PC-9 (cell line): ENCODE measurements at places on chromosomes 6 and 20. TPM values are rescaled to one million over a fixed set of nuclear protein-coding genes. Genes with fewer than 3 reads are reported as not detected.

DNA sequence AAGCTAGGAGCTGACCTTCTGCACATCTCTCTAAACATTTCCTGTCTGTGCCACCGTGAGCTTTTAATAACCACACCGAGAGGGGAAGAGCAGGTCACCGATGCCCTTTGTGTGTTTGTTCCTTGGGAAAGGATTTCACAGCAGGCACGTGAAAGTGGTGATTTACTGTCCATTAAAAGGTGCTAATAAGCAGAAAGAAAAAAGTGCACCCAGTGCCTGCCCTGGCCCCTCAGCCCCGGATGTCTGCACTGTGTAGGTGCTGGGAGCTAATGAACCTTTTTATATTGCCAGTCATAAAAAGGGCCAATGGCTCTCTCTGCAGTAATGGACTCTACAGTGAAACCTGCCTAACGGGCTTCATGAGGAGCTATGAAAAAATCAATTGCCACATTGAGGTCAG is 312.6 kb downstream of the C6orf118 start:
- no peak for DNase-seq
- H3K4me3 ChIP-seq: no peak overlapping the region
- H3K27me3 ChIP-seq: peaks cover 30% of the 10 kb centered on the region
- H3K4me1 ChIP-seq: no peaks in the 10 kb centered on the region
- no peak overlapping the region for H3K27ac ChIP-seq

DNA sequence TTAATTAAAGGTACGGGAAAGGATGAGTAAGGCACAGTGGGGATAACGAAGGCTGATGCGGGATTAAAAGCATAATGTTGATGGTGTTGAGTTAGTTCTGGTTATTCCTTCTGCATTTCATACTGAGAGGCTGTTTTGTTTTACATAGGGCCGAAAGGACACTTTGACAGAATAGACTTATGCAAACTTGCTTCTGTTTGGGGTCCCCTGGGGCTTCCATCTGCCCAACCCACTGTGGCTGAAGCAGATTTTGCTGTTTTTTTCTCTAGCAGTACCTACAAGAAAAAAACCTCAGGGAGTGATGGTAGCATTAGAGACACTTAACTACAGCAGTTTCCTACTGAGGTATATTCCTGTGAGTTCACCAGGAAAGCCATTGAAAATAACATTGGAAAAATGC is 136.1 kb upstream of the SUPT3H start:
- DNase-seq: no peak
- H3K27ac ChIP-seq: no peak overlapping the region
- H3K27me3 ChIP-seq: no peaks in the 10 kb centered on the region
- H3K36me3 ChIP-seq: peaks cover 8% of the 10 kb centered on the region; the same call in 1 of the 2 replicates
- no peak overlapping the region for H3K4me3 ChIP-seq

DNA sequence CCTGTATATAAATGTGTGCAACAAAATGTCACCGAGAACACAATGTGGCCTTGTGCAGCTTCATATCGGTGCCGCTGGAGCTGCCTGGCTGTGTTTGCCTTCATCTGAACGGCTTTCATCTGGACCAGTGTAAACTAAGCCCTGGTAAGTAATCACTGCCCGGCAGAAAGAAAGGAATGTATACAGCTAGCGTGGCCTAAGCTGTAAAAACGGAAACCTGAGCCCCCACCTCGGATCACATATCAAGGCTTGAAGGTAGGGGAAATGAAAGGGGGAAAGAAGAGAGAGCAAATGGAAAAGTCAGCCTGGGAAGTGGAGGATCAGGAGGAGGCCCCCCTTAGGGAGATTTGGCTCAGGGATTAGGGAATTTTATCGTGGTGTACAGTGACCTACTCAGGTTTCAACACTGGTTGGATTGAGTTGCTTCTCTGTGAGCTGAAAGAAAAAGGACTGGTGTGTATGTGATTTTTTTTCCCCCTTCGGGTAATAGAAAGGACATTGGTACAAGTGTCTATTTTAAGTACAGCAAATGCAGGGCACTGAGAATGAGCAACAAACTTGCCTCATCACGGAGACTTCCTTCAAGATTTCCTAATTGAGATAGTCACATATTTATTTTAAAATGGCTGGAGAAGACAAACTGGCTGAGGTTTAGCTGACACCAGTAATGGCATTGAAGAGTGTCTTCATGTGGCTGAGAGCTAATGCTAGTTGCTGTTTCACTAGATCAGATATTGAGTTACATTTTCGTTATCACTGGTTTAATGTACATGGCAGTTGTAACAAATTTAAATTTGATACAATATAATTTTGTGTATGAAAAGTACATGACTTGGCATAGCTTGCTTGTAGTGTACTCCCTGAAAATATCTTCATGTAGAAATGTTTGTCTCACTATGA is 3.5 kb downstream of the SOBP start:
- H3K27ac ChIP-seq: no peak overlapping the region
- H3K36me3 ChIP-seq: no peaks in the 10 kb centered on the region
- no peak for DNase-seq

GRCh38 chr20:61118429-61119224 is 133.4 kb upstream of the CDH4 start:
- H3K27ac ChIP-seq: no peak overlapping the region
- peaks cover 92% of the 10 kb centered on the region for H3K27me3 ChIP-seq
- H3K36me3 ChIP-seq: no peaks in the 10 kb centered on the region

LAMA4 gene
- total RNA-seq: 58.3 and 91.0 TPM in 2 replicates

GPLD1 gene
- total RNA-seq: 1.7 and 2.0 TPM in 2 replicates

EPB41L2 gene
- 59.1 and 67.4 TPM in 2 replicates for total RNA-seq

FRS3 gene
- total RNA-seq: 4.5 and 10.4 TPM in 2 replicates
